Ovary (tissue), 10 donors: ENCODE measurements at places on chromosomes 11 and 22. TPM values are rescaled to one million over a fixed set of nuclear protein-coding genes. Genes with fewer than 3 reads are reported as not detected.

DNA sequence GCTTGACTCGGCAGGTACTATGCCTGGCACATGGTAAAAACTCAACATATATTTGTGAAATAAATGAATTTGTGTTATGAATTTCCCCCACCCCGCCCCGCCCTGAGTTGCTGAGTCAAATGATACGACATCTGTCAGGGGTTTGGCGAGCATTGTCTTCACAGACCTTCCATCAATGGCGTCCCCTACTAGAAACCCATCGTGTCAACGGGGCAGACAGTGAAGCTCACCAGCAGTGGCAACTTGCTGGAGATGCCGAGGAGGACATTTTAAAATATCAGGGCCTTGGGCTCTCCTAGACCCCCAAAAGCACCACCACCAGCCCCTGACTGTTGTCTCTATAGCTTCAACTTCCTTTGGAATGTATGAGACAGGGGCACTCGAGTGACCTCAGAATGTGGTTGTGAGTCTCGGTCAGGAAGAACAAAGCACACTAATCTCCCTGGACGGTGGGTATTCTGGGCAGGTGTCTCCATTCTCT lies 761 bp upstream of the NXF1 start:
- no peak for DNase-seq

- DNase-seq = peak; percentile 78
Measured at GRCh38 chr11:62337303-62338181, at the start of gene ASRGL1. Gene ASRGL1, plus strand, starts transcription at chr11:62337448. Its CDS starts 530 bp downstream, at chr11:62337978.

DNA sequence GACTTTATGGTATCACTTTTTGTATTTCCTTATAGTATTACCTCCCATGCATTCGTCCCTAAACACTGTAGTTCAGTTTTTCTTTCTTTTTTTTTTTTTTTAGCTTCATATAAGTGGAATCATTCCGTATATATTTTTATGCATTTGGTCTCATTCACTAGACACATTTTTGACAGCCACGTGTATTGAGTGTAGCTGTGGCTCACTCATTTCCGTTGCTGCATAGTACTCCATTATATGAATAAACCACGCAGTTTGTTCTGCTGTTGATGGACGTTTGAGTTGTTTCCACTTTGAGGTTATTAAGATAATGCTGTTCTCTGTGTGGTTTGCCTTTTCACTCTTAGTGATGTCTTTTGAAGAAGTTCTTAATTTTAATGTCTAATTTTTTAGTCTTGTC lies 8.4 kb downstream of the APLP2 start:
- DNase-seq = no peak

PRODH gene
- 0.27 TPM for polyA plus RNA-seq

DNA sequence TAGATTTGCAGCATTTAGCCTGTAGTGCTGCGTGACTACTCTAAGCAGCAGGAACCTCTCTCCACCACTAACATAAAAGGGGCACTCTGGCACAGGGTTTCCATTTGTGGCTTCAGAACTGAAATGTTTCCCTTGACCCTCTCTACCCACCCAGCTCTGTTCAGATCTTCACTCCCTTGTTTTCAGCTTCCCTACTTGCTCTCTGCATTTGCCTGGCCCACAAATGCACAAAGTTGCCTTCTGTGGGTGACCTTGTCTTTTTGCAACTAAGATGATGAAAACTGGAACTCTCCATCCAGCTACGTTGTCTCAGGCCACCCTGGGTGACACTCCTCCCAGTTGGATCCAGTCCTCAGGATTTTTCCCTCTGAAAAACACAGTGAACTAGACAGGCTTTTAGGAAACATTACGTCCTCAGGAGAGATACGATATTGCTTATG lies 19.8 kb upstream of the PSMA1 start:
- DNase-seq = no peak

DNA sequence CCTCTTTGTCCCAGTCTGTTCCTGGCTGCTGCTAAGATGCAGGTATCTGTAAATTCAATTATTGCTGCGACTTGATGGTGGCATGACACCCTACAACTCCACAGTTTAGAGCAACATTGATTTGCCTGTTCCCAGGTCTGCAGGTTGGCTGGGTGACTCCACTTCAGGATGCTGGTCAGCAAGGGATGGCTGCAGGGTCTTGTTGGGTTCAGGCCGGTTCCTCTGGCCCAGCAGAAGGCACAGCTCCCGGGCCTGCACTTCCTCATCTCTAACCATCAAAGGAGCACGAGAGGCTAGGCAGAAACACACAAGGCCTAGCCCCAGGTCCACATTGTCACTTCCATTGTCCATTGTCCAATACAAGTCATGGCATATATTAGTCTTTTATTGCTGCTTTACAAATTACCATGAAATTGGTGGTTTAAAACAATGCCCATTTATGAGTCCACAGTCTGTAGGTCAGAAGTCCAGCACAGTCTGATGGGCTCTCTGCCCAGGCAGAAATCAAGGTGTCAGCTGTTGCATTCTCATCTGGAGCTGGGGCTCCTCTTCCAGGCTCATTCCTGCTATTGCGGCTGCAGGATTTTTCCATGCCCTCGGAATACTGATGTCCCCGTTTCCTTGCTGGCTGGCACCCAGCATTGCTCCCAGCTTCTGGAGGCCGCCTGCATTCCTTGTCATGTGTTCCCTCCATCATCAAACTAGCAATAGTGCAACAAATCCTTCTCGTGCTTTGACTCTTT lies 96.6 kb upstream of the LMO1 start:
- no peak for DNase-seq

GRCh38 chr11:94452988-94453387 lies 40.7 kb downstream of the MRE11 start:
- no peak for DNase-seq

GRCh38 chr11:93686812-93687211 lies 25.3 kb downstream of the CEP295 start:
- no peak for DNase-seq

HTR3B gene
- not detected for polyA plus RNA-seq

HIC2 gene
- polyA plus RNA-seq = 3.3 TPM

- DNase-seq = no peak
Measured at GRCh38 chr22:46460857-46461256, 76.6 kb downstream of the CELSR1 start.

PNPLA5 gene
- polyA plus RNA-seq = not detected

- no peak for DNase-seq
Measured at GRCh38 chr22:35148866-35149548, 83.0 kb downstream of the ISX start.

- DNase-seq = no peak
Measured at GRCh38 chr11:83456566-83456965, 170.4 kb upstream of the CCDC90B start.

BSX gene
- polyA plus RNA-seq = not detected

PTGDR2 gene
- polyA plus RNA-seq = 0.07 TPM

ZNF214 gene
- 3.2 TPM for polyA plus RNA-seq

XKR3 gene
- not detected for polyA plus RNA-seq

DNA sequence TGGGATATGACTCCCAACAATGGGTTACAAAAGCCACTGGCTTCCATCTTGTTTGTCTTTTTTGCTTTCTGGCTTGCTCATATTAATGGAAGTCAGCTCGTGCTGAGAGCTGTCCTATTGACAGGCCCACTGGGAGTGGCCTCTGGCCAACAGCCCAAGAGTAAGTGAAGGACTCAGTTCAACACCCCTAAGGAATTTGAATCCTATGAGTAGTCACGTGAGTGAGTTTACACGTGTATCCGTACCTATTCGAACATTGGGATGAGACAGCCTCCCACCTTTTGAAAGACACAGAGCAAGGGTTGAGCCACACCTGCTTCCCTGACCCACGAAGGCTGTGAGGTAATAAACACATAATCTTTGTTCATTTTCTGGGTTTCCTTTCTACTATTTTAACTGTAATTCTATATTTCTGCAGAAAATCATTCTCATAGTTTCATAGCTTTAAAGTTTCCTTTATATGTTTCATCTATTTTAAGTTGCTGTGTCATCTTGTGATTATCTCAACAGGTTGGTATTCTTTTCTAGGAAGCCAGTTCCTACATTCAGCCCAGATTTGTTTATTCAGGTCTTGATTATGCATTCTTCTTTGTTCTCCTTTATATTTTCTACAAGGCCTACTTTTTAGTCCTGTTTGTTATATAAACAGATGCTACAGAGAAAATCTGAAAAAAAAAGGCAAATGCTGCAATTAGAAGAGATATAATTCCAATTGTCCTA lies 802.3 kb downstream of the CNTN5 start:
- DNase-seq = no peak

DNA sequence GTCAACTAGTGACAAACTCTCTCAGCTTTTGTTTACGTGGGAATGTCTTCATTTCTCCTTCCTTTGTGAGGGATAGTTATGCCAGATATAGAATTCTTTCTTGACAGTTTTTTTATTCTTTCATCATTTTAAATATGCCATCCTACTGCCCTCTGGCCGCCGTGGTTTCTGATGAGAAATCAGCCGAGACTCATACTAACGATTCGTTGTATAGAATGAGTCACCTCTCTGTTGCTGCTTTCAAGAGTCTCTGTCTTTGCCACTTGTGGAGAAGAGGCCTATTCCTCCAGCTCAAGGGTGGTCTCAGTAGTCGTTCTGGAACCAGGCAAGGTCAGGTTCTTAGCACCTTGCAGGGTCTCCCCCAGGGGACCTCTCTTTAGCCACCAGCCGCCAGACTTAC lies 8.0 kb downstream of the MYO7A start:
- no peak for DNase-seq

C22orf39 gene
- 33.0 TPM for polyA plus RNA-seq

KCNJ11 gene
- polyA plus RNA-seq = 0.31 TPM

GRCh38 chr11:117486059-117486458 lies 158.4 kb downstream of the CEP164 start:
- DNase-seq = no peak

SFI1 gene
- 15.7 TPM for polyA plus RNA-seq

GRCh38 chr11:12509371-12509770 lies 132.0 kb downstream of the PARVA start:
- DNase-seq = no peak

GRCh38 chr11:105670811-105671210 lies 60.9 kb downstream of the GRIA4 start:
- no peak for DNase-seq

DNA sequence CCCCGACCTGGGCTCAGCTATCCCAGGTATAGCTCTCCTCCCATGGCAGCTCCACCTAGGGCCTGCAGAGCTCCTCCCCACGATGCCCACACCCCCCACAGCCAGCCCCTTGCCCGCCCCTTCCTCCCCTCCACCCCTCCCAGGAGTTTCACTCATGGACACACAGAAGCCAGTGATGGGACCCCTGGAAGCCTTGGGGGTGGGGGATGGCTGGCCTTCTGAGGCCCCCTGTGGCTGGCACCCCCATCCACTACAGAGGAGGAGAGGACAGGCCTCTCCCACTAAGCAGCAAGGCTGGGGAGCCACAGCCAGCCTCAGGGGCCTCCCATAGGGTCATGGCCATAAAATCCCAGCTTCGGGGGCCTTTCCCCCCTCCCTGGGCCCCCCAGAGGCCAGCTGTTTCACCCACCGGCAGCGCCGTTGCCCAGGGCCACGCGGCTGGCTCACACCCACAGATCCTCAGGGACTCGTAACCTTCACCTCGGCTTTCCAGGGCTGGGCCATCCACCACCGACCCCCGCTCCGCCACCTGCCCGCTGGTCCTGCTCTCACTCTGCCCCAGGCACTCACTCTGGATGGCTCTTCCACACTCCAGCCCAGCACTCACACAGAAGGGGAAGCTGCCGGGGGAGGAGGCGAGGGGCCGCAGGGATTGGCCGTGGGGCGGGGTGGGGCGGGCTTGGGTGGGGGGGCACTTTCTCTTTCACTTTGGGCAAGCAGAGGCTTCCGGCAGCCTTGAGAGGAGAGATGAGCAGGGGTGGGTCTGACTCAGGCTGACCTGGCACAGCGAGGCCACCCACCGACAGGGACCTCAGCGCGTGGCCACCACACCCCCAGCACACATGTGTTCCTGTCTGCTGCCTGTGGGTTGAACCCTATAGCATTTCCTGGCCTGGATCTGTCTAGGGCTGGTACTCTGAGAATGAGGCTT lies 2.2 kb downstream of the SLC25A22 start:
- peak; percentile 80 for DNase-seq

DNA sequence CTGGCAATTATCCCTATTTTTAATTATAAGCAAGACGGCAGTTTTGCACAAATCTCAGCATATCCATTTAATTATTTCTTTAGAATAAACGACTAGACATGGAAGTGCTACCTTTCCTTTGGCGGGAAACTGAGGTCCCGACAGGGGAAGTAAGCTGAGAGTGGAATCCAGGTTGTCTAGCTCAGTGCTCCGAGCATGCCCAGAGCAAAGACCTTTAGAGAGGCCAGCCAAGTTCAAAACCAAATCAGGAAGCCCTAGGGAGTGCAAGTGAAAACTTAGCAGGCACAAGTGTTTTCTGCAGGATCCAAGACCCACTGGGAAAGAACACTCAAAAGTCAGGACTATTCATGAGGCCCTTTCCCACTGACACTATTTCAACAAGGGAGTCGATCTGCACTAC lies 22.7 kb upstream of the SCN2B start:
- no peak for DNase-seq
